ENCODE measurements at places on chromosomes 5 and 9.

GRCh38 chr5:23840083-23840482, 332.7 kb downstream of the PRDM9 start:
- DNase-seq = no peak

DNA sequence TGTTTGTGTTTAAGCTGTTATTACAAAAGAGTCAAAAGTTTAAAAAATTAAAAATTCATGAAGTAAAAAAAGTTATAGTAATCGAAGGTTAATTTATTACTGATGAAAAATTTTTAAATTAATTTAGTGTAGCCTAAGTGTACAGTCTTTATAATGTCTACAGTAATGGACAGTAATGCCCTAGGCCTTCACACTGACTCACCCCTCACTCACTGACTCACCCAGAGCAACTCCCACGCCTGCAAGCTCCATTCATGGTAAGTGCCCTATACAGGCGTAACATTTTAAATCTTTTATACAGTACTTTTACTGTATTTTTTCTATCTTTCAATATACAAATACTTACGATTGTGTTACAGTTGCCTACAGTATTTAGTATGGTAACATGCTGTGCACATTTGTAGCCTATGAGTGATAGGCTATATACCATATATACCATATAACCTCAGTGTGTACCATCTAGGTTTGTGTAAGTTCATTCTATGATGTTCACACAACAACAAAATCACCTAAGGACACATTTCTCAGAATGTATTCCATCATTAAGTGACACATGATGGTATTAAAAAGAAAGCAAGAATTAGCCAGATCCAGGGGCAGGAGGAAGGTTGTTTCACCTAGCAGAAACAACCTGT, 40.1 kb downstream of the DCAF10 start:
- no peak for DNase-seq

DNA sequence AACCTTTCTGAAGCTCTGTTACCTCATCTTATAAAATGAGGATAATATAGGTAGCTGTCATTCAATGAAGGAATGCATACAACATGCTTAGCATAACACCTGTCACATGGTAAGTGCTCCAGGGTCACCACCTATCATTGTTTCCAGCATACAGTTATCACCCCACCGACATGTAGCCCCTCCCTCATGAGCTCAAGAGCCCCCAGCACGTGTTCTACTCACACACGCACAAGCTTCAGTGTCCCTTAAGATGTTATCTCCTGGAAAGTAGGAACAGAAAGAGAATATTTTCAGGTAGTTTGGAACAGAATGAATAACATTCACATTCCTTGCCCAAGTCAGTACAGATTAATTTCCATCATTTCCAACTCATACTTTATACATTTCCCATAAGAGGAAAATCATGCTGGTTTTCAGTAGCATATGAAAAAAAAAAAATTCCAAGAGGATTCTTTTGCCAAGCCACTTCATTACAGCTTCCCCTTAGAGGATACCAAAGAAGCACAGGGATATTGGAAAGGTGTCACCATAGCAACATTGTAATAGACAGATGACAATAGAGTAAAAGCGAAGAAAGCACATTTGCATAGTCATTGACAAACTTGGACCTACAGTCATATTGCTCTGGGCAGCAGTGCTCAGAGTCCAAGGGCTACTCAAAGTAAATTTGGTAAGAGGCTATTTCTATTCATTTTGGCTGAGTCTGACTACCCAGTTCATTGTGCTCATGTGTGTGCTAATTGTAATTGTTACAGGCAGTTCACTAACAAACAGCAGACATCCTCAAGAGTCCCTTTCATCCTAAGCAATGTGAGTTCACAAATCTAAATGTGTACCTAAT, 1.5 kb upstream of the MOB3B start:
- DNase-seq = no peak

- no peak for DNase-seq
Measured at GRCh38 chr5:9362600-9362999, 183.3 kb downstream of the SEMA5A start.

GRCh38 chr9:72954431-72955125, 1.7 kb upstream of the ALDH1A1 start:
- no peak for DNase-seq

DNA sequence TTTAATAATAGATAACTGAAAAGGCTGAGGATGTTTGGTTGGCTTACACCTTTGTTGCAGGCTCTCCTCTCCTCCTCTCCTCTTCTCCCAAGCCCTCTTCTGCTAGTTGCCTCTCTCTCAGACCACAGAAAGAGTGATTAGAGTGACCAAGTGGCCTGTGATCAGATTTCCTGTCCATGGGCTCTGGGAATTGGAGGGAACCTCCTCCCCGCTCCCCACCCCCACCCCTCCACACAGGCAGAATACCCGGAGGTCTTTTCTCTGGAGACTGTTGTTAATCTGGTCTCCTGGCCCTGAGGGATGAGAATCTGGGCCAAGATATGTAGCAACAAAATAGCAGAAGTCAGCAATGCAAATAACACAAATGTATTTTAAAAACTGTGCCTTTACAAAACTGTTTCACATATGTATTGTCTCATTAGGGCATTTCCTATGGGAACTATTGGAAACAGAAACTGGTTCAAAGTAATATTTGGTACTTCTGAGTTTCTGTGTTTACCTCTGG, 361.3 kb downstream of the NR2F1-AS1 start:
- DNase-seq = no peak

DNA sequence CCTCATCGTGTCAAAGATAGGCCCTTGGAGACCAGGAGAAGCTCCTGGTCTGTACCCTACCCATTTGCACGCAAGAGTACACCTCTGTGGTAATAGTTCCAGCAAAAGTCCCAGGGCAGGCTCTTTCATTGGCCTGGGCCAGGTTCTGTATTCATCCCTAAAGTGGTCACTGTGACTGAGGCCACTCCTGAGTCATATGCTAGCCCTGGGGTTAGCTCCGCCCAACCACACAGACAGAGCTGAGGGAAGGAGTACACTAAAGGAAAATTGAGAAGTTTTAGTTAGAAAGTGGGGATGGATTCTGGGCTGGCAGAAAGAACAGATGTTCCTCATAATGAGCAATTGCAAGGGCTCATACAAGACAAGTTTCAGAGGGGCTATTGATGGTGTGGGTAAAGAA, 206.7 kb downstream of the ARHGAP26 start:
- DNase-seq = no peak

GRCh38 chr5:133990396-133990795, 14.4 kb downstream of the VDAC1 start:
- DNase-seq = no peak

DNA sequence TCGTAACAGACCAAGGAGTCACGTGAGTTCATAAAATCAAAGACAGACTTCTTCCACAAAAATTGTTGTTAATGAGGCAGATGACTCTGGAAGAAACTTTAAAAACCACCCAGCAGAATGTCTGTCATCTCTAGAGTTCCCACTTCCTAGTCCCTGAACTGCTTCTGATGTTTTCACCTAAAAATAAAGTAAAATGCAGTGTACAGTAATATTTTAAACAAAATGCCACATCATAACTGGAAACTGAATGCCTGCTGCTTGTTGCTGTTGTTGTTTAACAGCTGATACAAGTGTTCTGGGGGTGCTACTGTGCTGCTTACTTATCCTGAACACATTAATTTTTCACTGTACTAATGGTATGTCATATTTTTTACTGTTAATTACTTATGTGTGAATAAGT, 577.2 kb downstream of the MTRR start:
- DNase-seq = no peak

DNA sequence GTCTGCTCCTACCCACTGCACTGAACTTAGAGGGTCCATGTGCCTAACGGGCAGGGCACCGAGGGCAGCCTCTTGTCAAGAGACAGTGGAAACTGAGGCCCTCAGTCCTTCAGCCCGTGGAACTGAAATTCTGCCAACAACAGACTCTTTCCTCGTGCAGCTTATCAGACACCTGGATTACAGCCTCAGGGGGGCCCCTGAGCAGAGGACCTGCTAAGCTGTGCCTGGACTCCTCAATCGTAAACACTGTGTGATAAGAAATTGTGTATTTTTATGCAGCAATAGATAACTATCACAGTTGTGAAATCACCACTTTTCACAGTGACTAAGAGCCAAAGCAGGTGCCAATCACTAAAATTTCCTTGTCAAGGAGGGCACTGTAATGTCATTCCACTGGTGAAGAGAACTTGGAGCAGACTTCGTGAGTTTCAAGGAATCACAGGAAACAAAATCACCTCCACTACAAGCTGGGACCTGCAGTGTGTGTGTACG, 33.4 kb upstream of the CTSV start:
- DNase-seq = no peak

DNA sequence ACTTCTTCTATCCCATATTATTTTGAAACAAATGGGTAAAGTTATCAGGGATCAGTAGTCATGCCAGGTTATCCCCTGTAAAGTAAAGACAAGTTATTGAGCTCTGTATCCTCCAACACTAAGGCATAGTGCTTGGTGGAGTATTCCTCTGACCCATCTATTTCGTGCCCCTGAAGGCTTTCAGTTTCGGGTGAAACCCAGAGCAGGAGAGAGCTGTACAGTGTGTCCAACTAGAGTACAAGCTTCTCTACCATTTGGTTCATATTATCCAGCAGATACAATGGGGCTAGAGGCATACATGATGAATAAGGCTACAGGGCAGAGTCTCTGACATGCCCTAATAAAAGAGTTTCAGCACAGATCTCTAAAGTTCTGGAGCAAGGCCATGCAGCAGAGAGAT, 3.2 kb upstream of the SLC22A4 start:
- DNase-seq = no peak

- no peak for DNase-seq
Measured at GRCh38 chr5:166994226-166994625, 1297.2 kb upstream of the WWC1 start.

- no peak for DNase-seq
Measured at GRCh38 chr5:176371621-176372539, 6.6 kb downstream of the ARL10 start.

DNA sequence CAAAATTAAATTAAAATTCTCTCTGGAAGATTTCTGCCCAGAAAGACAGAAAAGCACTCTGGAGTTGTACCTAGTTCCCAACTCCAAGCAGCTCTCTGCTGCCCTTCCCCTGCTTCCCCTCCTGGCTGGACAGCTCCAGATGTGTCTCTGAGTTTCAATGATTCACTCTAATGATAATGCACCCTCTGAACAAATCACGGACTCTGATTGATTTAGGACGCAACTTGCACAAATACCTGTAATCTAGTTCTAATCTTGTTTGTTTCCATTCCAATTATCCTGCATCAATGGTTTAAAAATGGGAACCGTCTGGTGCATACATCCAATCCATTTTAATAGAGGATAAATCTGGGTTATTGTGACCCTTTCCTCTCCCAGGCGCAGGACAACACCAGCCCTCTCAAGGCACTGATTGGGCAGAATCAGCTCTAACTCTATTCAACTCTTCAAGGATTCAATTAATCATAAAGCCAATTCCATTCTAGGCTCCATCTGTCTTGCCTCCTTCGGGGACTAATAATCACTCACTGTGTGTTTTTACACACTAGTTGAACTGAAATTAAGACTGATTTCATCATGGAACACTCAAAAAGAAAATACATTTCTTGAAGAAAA, 111.2 kb upstream of the LRRTM2 start:
- no peak for DNase-seq

DNA sequence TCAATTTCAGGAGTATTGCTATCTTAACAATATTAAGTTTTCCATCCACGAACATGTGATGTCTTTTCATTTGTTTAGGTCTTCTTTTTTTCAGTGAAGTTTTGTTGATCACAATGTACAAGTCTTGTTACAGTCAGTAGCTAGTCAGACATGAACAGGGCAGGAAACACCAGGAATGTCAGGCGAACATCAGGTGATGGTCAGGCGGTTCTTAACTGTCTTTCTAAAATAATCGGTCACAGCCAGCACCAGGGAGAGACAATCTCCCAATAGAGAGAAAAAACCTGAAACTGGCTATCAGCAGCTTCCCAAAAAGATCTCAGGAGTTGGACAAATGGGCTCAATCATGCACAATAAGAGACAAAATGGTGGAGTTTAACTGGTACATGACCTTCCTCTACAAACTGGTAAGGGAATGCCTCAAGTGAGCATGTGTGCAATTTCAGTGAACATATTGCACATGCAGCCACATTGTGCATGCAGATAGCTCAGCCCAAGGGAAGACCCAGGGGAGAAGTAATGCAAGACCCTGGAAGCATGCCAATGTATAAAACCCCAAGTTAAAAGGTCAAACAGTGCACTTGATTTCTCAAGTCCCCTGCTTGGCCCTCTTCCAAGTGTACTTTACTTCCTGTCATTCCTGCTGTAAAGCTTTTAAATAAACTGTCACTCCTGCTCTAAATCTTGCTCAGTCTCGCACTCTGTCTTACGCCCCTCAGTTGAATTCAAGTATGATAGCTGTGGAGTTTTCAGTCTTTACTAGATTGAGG, 176.1 kb upstream of the RASEF start:
- no peak for DNase-seq

- no peak for DNase-seq
Measured at GRCh38 chr5:122304471-122305215, 7.4 kb upstream of the SNCAIP start.

DNA sequence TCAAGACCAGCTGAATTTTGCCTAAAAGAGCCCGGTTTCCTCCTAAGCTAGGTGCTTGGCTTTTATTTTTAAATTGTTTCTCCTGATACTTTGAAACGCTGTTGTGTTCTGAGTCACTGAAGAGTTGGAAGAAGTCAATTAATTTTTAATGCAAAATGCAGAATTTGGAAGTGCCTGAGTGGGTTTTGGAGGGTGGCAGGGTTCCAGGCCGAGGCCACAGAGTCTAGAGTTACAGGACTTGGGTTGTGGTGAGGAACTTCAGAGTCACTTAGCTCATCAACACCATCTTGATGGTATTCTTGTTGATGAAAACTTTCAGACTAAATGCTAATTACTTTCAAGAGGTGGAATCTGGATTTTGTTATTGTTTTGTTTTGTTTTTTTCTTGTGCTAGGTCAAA, 130.6 kb downstream of the PDZD2 start:
- no peak for DNase-seq

DNA sequence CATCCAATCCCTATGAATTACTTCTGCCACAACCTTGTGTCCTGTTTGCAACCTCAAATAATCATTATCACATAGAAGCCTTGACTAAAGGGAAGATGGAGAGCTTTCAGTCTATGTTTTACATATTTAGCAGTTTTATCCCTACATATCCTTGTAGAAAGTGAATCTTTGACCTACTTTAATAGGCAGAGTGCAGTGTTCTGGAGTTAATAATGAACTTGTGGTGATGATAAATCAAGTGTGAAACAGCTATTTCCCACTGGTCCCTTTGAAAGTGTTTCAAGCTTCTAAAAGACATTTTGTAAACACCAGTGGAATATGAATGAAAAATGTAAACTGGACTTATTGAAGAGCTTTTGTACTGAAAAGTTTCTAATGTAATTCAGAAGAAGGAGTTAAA, 406.7 kb downstream of the GABRG2 start:
- DNase-seq = no peak

Measured in activated T-cell treated with anti-CD3 and anti-CD28 coated beads, Interleukin-2, amount 50 U/mL, for 1 hour (primary cell).